H9 (cell line): ENCODE measurements at places on chromosomes 3 and 15.

DNA sequence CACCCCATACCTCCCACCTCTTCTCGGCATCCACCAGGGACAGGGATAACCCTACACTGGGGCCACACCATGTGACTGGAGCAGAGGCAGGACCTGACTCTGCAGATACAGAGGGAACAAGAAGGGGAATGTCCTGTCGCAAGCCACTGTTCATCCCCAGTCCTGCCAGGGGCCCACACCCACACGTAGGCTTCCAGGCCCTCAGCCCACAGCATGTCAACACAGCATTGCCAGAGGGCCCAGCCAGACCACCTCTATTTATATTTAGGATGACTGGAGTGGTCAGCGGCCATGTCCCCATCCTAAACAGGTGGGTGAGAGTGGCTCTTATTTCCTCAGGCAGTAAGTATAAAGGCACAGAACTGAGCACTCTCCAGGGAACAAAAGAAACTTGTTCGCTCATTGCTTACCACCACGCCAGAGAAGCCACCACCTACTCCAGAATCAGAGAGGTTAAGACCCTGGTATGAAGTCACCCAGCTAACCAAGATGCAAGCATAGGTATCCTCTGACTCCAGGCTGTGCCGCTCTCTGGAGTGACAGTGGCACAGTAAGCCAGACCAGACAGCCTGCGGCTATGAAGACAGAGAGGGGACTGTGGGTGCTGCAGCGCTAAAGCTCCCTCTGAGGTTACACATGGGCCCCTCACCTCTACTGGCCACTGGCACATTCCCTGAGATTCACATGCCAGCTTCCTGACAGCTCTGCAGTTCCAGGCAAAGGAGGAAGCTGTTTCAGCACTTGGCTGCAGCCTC lies 67.9 kb downstream of the LRIG1 start:
- no peak for DNase-seq

DNA sequence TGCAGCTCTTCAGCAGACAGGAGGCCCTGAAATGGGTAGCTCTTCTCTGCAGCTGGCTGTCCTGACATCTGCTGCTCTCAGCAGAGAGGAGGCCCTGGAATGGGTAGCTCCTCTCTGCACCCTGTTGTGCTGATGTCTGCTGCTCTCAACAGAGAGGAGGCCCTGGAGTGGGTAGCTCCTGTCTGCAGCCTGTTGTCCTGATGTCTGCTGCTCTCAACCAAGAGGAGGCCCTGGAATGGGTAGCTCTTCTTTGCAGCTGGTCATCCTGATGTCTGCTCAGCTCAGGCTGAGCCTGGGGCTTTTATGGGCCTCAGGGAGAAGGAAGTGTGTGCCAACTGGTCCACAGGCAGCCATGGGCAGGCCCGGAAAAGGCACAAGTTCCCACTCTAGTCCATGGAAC lies 66.6 kb downstream of the PIK3CB start:
- peak; percentile 43 for DNase-seq

DNA sequence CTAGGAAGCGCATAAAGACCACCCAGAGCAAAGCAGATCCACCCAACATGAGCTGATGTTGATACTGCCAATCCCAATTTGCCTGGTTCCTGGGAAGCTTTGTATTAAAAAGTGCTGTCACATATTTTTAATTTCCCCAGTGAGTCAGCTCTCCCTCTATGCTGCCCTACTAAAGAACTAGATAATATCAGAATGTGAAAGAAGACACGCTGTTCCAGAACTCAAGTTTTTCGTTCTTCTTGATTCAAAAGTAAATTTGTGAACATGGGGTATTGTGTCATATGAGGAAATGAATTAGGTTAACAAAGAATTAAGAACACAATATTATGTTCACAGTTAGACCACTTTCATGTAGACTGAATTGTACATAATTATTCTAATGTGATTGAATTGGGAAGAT lies 734.2 kb upstream of the ALCAM start:
- DNase-seq, result no peak

- DNase-seq, result peak; percentile 77
Observed at GRCh38 chr3:5095886-5096285, 26.2 kb upstream of the ARL8B start.

DNA sequence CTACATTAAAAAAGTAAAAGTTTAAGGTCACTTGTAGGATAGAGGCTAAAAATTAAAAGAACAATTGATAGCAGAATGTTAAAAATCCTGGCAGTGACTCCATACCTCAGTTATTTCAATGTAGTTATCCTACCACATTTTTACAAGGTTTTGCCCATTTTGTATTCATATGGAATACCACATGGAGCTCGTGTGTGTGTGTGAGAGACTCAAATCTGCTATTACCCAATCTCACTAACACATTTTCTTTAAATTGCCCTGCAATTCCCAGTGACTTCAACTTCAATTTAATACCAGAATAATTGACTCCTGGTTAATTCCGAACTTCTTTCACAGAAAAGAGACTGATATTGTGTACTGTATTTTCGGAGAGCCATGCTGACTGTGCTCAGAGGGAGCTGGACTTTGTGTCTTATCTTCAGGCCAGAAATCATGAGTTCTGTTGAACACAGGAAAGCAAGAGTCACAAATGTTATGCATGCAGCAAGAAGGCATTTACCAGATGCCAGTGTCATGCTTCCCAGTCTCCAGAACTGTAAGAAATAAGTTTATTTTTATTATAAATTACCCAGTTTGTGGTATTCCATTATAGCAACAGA lies 529.0 kb upstream of the NECTIN3 start:
- no peak for DNase-seq

- DNase-seq, result peak; percentile 60
Observed at GRCh38 chr3:134885877-134886621, 91.0 kb downstream of the EPHB1 start.

DNA sequence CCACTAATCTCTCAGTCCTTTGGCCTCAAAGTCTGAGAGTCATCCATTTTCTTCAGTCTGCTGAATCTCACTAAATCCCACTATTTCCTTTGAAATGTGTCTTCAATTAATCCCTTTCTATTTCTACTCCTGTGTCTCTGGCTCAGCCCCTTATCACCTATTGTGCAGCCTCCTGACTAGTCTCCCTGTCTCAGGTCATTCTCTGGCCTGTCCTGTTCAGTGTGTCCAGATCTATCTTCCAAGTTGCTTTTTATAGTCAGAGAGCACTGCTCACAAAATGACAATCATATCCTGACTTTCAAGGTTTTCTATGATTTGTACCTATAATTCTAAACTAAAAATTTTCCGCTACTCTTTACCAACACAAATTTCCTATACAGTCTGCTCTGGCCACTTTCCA lies 7.6 kb downstream of the ROPN1 start:
- no peak for DNase-seq

DNA sequence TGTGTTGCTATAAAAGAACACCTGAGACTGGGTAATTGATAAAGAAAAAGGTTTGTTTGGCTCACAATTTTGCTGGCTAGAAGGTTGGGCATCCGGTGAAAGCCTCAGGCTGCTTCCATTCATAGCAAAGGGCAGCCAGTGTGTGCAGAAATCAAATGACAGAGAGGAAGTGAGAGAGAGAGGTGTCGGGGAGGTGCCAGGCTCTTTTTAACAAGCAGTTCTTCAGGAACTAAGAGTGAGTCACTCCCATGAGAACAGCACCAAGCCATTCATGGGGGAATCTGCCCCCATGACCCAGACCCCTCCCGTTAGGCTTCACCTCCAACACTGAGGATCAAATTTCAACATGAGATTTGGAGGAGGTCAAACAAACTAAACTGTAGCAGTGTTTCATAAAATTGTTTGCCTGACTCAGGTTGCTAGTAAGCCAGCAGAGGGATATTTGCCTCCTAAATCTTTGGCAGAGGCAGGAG lies 4.5 kb upstream of the PARP15 start:
- peak; percentile 67 for DNase-seq

DNA sequence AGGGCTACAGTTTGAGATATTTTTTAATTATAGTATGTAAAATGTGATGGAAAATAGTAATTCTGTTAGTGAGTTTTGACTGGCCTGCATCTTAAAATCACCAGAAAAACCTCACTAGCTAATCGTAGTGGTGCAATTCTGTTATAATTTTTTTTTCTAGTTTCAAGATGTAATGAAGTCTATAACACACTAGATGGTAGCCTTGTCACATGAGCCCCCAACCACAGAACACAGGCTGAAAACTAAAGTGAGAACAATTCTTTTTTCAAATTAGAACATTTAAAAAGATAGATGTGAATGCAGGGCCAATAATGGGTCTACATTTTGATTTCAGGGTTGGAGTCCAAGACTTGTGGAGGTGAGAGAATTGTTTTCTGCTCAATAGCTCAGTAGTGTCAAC lies 83.3 kb upstream of the KCNH8 start:
- no peak for DNase-seq

- no peak for DNase-seq
Observed at GRCh38 chr3:157027861-157028745, 131.8 kb downstream of the CCNL1 start.

- no peak for DNase-seq
Observed at GRCh38 chr3:51332156-51332555, 52.9 kb upstream of the MANF start.

DNA sequence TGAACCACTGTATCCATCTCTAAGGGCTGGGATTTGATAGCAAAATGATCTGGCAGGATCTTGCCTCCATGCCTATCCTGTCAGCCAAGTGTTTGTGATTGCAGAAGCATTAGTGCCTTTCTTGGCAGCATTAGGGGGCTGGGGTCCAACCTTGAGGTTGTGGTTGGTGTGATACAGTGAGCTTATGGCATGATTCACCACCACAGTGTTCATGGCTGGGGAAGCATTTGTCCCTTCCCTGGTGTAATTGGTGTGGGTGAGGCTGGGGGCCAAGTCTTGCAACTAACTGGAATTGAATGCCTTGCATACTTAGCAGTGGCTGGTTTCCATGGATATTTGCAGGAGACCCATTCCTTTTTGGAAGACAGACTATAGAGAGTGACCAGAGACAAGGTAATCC lies 271.0 kb upstream of the TBL1XR1 start:
- no peak for DNase-seq

- no peak for DNase-seq
Observed at GRCh38 chr3:73206030-73206429, 144.6 kb downstream of the EBLN2 start.

- no peak for DNase-seq
Observed at GRCh38 chr3:10462641-10463532, 42.5 kb downstream of the ATP2B2 start.

- peak; percentile 80 for DNase-seq
Observed at GRCh38 chr3:31980530-31981205, 394 bp downstream of the OSBPL10 start.

DNA sequence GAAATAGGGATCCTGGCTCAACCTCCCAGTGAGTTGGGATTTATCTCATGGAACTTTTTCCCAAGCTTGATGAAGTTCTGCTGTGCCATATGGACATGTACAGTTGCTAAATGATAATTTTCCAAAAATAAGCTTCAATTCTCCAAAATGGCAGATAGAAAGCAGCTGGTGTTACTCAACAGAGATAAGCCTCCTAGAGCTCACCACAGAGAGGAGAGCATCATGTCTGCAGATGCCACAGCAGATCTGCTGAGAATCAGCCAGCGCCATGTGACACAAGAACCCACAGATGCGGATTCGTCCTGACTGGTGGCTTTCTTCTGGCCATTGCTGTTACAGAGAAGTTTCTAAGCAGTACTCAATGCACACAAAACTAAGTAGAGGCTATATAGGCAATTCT lies 50.6 kb downstream of the AGTR1 start:
- DNase-seq, result no peak

DNA sequence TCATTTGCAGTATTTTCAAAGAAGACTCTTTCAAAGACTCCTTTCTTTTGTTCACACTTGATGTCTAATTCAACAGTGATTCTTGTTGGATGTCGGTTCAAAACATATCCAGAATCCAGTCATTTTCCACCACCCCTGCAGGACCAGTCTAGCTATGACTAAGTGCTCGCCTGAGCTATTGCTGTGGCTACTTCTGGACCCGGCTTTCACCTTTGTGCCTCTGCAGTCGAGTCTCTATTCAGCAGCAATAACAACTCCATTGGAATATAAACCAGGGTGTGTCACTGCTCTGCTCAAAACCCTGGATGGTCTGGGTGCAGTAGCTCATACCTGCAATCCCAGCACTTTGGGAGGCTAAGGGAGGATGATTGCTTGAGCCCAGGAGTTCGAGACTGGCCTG lies 55.0 kb downstream of the PRICKLE2 start:
- DNase-seq, result no peak

DNA sequence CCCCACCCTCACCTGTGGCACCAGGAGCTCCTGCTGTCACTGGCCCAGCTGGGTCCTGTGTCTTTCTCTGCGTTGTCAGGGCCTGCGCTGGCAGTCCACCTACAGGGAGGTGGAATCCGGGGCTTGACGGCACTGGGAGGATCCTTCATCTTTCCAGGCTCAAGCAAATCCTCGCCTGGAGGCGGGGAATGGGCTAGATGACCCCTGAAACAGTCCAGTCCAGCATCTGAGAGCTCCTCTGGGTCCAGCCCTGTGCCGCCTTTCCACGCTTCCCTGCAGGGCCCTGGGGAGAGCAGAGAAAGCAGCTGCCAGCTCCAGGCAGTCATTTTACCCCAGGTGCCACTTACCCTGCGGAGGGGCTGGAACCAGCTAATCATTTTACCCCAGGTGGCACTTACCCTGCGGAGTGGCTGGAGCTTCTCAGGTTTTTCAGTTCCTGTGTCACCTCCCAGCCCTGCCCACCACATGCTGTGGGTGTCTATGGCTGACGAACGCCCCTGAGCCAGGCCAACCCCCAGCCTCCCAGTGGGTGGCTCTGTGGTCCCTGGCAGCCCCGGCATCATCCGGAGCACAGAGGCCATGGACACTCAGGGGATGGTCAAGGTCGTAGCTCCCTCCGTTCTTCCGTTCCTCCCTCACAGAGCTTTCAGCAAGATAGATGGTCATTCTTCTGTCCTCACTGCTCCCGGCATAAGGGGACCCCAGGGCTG lies 17.9 kb upstream of the ADIPOQ start:
- DNase-seq, result peak; percentile 39

GRCh38 chr3:65827076-65827475 lies 211.6 kb downstream of the MAGI1 start:
- DNase-seq, result no peak

DNA sequence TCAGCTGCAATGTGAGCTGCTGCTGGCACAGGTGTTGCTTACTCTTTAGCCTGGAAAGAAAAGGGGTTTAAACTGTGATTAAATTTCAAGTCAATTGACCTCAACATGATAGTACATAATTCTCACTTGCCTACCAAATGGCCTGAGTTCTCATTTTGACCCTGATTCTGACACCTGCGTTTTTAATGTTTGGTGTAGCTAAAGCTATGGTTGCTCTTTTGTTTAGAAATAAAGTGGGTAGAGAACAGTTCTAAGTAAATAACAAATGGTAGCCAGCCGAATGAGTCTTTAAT lies 100.8 kb upstream of the SOX2 start:
- DNase-seq, result no peak
